Activated T-cell treated with anti-CD3 and anti-CD28 coated beads for 1 hour (primary cell): ENCODE measurements at places on chromosomes 2 and 18.
A peak's percentile ranks its signal among the peaks of the same experiment; 100 is the strongest.

DNA sequence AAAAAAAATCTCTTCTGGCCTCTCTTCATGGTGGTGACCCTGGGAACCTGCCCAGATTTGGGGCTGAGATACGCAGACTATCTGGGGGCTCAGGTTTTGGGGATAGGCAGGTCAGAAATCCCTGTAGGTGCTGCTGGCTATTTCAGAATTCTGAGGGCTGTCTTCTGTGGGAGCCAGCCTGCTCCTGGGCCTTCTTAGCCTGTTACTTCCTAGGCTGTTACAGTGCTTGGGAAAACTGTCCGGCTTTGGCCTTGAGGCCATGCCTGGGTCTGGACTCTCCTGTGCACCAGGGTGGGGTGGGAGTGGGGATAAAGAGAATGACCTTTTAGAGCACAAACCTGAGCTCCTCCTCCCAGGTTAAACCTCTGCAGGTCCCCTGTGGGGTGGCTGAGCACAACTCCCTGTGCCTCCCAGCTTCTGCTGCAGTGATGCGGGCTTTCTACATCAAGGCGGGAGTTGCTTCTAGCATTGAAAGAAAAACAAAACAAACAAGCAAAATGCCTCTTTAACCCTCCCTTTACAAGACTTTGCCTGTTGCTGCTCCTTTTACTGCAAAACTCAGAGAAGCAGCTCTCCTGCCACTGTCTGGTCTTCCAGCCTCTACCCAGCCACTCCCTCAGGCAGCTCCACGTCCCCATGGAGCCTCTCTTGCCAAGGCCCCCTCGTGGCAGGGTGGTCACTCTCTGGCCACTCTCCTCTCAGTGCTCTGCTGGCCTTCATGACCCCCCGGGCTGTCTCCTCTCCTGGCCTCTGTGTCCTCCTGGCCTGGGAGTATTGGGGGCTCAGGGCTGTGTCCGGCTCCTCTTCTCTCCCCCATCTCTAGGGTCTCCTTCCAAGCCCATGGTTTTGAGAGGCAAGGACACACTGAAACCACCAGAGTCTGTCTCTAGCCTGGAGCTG is 293.0 kb upstream of the HS6ST1 start:
- DNase-seq = no peak

- no peak for DNase-seq
Observed at GRCh38 chr2:25115902-25116301, 52.5 kb downstream of the POMC start.

- DNase-seq = no peak
Observed at GRCh38 chr2:226115832-226116200, 683.8 kb downstream of the IRS1 start.

GRCh38 chr2:23585273-23586170 is 200.5 kb downstream of the KLHL29 start:
- DNase-seq = no peak

DNA sequence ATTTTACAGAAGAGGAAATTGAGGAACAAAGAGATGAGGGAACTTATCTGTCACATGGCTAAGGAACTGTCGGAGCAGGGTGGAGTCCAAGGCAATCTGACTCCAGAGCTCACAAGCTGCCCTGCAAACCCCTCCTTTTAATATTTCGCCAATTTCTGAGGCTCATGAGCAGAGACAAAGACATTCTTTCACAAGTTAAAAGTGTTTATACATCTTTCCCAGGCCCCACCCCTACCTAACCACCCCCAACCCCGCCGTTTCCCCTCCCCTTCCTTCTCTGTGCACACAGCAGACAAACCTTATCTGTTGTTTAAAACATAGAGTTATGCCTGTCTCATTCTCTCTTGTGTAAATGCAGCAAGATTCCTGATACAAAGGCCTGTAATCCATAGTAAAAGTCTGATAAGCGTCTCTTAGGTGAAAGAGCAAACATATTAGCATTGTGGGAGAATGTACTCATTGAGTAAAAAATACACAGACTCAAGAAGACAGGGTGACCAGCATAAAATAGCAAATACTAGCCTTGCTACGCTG is 44.3 kb downstream of the EPHA4 start:
- peak; percentile 20 for DNase-seq

GRCh38 chr2:239661334-239662312 is 260.8 kb upstream of the HDAC4 start:
- no peak for DNase-seq

GRCh38 chr2:145725876-145726275 is 1206.0 kb upstream of the ZEB2 start:
- no peak for DNase-seq

- DNase-seq = no peak
Observed at GRCh38 chr2:72113847-72114692, 33.6 kb downstream of the CYP26B1 start.

GRCh38 chr2:8767324-8767723 is 70.1 kb downstream of the KIDINS220 start:
- no peak for DNase-seq

- DNase-seq = no peak
Observed at GRCh38 chr2:218275371-218276072, 5.2 kb downstream of the PNKD start.

- no peak for DNase-seq
Observed at GRCh38 chr2:108920-109809, 62.9 kb upstream of the FAM110C start.

GRCh38 chr18:58793361-58793760 is 71.3 kb upstream of the ZNF532 start:
- no peak for DNase-seq

GRCh38 chr18:3147935-3148554 is 71.7 kb downstream of the MYOM1 start:
- DNase-seq = no peak

DNA sequence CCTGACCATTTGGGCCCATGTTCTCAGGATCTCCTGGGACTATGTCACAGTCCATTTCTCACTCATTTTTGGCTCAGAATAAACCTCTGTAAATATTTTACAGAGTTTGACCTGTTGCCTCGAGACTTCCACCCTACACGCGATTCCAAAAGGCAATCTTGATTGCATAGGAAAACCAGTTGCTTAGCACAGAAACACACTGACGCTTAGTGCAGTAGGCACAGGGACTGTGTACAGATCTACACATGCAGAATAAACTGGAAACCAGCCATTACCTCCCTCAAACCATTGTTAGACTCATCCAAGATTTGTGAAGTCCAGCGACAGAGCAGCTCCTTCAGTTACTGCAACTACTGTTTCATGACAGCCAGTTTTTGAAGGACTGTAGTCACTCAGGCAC is 73.0 kb downstream of the NCKAP5 start:
- no peak for DNase-seq

DNA sequence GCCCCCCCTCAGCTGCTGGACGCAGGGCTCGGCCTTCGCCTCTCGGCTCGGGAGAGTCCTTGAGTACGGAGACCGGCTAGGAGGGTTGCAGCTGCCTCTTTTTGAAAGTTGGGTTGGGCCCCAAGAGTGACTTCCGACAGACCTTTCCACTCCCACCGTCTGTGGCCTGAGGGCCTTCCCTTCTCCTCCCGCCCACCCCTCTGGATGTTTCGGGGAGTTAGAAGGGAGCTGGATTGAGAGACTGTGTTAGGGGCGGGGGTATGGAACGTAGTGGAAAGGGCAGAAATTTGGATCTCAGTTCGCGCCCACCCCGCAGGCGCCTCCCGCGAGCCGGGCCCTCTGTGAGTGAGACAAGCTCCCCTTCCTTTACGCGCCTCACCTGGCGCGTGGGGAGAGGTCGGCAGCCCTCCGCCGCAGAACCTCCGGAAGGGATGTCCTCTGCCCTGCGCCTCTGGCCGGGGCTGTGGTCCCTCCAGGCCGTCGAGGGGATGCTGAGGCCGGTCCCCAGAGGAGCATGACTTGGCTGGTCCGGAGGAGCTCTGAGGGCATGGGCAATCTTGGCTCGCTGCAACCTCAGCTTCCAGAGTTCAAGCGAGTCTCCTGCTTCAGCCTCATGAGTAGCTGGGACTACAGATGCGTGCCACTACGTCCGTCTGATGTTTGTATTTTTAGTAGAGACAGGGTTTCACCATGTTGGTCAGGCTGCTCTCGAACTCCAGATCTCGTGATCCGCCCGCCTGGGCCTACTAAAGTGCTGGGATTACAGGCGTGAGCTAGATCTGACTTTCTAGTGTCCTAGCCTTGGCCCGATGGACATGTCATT is 15.9 kb downstream of the C2orf74 start:
- peak; percentile 17 for DNase-seq

DNA sequence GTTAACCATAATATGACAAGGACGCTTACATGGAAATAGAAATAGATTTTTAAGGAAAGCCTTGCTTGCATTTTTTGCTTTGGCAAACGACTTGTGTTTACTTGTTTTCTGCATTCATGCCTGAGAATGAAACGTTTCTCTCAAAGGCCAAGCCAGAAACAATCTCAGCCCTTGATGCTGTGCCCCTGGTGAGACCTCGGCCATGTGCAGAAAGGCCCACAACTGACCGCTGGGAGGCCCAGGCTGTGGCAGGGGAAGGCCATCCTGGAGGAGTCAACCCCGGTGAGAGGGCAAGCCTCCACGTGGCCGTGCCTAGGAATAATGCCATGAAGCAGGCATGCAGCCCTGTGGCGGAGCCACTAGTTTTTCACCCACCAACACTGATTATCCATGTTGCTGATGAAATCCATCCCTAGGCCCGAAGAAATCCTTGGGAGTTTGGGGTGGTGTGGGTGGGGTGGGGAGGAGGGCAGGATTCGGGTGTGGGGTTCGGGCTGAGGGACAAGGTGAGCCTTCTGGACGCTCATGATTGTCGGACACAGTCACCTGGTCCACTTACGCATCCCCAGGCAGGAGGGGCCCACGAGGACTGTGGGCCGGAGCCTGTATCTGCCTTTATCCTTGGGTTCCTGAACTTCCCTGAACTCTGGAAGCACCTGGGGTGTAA is 107.6 kb upstream of the APCDD1 start:
- DNase-seq = no peak

DNA sequence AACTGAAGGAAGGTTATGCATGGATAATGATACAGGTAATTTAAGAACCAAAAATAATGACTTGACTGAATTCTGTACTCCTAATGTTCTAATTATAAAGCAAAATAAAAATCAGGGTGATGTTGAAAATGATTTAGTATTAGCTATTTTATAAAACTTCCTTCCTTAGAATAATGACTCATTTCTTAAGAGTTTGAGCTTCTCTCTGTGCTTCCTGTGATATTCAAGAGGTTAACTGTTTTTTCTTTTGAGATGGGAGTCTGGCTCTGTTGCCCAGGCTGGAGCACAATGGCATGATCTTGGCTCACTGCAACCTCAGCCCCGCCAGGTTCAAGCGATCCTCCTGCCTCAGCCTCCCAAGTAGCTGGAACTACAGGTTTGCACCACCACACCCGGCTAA is 14.8 kb downstream of the HADHA start:
- no peak for DNase-seq

DNA sequence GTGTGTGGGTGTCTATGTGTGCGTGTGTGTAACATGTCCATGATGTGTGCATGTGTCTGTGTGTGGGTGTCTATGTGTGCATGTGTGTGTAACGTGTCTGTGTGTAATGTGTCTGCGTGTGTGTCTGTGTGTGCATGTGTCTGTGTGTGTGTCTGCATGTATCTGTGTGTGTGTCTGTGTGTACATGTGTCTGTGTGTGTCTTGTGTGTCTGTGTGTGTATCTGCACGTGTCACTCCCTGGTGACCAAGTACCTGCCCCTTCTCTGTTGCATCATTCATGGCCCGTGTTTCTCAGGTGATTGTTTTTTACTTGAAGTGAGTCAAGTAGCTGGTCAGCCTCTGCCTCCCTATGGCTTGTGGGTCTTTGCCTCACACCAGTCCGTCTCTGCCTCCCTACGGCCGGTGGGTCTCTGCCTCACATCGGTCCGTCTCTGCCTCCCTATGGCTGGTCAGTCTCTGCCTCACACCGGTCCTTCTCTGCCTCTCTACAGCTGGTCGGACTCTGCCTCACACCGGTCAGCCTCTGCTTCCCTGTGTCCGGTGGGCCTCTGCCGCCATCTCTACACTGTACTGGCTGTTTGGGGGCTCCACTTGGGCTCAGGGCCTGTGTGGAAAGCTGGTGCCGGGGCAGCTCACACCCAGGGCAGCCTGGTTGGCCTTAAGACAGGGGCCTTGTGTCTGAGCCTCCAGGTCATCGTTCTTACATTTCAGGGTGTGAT is 31.6 kb downstream of the KCNG2 start:
- no peak for DNase-seq

- no peak for DNase-seq
Observed at GRCh38 chr2:127097471-127097765, 9.5 kb downstream of the BIN1 start.

- no peak for DNase-seq
Observed at GRCh38 chr18:44098551-44099098, 582.1 kb upstream of the SETBP1 start.

DNA sequence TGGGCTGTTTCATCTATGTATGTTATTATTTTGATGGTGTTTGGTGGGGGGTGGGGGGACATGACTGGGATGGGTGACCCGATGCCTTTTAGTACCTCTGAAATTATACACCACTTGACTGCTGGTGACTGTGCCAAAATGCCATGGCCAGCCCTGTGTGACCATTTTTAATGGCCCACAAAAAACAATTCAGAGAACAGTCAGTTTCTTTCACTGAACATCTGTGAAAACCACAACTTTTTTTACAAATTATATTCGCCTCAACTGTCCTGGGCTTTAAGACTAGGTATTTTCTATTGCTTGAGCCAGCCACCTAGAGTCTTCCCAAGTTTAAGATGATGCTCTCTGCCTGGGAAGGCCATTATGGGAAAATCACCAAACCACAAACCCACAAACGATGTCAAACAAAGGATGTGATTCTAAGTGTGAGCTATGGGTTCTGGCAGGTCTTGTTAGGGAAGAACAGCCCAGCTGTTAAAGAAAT is 33.9 kb downstream of the FN1 start:
- DNase-seq = no peak

DNA sequence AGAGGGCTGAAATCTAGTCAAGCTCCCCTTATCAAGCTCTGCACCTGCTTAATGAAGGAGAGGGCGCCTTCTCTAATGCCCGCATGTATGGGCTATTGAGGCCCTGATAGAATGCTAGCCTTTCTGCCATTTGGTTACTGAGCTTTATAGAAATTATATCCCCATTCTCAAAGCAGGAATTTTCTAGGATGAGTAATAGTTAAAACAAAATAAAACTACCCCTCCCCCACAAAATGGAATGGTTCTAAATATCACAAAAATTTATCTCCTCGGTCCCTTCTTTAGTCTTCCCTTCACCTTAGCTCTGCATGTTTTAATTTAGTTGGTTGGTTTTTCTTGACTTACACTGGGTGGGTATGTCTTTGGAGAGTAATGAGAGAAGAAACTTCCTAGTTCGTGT is 37.7 kb downstream of the CD28 start:
- DNase-seq = no peak

DNA sequence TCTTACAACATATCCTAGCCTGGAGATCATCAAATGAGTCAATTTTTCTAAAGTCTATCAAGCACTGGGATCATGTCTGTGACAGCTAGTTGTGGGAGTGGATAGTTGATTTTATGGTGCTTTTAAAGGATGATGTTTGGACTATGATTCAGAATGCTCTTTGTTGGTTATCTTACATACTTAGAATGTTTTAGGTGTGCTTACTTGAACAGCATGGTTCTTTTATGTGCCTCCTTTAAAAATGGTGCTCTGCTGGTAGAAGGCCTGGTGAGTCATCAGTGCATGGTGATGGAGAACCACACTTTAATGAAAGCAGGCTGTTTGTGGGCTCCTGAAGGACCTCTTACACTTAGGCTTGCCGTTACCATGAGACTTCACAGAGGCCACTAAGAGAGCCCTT is 682.7 kb upstream of the FANCL start:
- no peak for DNase-seq
